ENCODE measurements at places on chromosomes 3 and 15.

DNA sequence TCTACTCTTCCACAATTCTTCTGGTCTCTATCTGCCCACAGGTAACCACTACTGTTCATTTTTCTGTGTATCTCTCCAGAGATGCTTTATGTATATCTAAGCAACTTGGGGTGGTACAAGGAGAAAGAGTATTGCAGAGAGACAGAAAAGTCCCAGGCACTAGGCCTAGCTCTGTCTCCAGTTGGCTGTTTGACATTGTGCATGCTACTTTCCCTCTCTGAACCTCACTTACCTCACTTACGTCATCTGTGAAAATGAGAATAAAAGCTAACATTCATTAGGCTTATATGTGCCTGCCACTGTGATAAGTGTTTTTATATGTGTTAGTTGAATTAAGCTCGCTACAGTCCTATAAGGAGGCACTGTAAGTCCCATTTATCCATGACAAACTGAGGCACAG is 76.7 kb upstream of the RNU6-1 start:
- DNase-seq: no peak

DNA sequence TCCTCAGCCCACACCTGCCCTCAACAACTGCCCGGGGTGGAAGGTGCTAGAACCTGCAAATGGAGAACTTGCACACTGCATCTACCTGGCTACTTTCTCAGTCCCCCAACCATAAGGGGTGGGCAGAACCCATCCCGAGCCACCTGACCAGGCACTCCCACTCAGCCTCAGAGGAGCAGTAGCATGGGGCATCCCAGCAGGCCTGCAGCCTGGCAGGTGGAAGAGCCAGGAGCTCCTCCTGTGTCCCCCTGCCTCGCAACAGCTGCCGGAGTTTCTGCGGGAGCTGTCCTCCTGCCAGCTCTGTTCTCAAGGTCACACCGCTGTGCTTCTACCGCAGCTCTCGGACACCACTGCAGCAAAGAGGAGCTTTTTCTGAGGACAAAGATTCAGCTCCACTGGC is 27.5 kb downstream of the RAB6B start:
- DNase-seq: no peak

DNA sequence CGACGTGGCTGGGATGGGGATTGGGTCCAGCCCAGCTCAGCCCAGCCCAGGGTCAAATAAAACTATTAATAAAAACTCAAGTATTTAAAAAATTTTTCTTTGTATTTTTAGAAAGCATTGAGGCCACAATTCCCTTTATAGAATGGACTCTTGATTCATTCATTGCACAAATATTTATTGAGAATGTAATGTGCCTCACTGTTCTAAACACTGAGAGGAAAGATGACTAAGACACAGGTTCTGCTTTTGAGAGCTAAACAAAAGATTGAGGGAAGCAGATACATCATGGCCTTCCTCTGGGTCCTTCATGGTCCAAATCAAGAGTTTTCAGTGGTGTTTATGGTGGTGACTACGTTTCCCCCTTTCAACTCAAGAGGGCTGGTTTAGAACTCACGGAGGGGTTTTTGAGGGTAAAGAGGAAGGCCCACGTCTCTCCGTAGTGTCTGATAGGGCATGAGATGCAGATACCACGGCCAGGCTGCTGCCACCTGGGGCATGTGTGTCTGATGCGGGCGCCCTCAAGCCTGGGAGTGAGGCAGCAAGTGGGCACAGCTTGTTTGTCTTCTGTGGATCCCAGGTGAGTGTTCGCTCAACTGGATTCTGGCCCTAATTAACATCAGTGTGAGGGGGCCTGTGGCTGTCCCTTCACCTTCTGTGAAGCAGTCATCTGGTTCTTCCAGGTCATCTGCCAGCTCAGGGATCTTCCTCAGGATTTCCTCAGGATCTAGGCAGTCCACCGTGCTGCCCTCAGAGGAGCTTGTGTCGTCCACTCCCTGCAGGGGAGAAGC is 73.5 kb upstream of the SCN5A start:
- no peak for DNase-seq

GRCh38 chr3:145902166-145902565 is 258.8 kb downstream of the PLOD2 start:
- DNase-seq: no peak

DNA sequence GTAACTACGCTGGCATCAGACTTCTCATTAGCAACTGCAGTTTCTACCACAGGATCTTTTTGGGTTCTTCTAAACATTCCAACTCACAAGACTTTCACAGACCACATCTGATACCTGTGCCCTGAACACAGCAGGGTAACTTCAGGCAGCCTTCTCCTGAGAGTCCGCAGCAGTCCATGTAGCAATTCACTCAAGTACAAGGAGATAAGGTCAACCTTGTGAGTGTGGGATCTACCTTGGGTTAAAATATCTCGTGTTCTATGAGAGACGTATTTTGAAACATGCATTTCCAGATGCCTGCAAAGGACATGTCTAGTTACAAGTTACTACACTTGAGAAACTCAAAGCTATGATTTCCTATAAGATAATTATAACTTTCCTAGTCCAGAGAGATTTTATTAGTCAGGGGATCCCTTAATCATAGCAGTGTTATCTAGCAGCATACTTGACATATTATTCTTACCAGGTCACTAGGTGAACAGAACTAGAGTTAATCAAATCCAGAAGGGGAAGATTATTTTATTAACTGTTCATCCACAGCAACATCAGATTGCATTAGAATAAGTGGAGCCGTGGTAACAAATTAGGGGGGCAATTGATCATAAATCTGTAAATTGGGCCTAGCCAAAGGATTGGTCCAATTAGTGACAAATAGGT is 66.4 kb downstream of the ASTE1 start:
- no peak for DNase-seq

DNA sequence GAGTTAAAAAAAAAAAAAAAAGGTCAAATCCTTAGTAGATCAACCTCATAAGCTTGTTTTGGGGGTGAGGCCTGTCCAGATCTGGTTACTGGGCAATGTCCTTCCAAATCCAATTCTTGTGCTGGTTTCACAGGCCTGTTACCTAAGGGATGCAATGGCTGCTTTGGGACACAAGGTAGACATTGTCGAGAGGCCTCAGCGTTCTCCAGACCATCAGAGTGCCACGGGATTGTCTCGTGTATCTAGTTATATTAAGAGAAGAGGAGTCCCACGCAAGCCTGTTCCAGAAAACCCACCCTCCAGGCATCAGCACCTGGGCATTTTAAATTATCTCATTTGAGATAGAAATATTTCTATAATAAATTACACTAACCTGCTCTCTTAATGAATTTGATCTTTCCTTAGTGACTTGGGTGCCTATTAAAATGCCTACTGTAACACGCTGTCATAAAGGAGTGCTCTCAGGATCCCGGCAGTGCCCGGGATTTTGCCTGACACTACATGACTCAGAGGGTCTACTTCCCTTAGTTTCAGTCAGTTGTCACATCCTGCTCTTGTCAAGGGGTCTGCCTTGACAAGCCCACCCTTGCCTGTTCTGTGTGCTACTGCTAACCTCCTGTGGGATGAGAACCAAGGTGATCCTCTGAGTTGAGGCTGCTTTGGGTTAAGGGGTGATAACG is 116.0 kb downstream of the LIPC start:
- no peak for DNase-seq

DNA sequence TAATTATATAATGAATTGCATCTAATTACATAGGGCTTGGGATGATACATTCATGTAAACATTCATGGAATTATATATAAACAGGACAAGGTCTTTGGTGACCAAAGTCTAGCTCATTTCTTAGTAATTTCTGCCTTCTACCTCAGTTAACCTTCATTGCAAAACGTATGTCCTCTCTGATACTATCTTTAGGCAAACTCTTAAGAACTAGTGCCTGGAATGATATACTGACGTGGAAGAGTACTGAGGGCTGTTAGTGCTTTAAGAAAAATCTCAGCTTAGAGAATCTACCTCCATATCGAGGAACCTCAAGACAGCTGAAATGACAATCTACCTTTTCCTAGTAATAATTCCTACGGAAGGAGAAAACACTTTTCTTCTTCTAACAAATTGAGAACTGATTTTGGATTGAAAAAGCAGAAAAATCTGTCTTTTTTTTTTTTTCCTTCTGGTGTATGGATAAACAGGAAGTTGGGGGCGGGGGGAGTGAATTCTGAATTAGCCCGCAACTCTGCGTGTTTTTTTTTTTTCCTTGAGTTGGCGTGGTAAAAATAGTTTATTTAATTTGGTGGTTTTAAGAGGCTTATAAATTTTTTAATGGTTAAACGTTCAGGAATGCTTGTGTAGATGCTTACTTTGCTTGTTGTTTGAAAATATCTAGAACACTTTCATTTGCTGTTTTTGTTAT is 43.2 kb downstream of the RARB start:
- DNase-seq: no peak

GRCh38 chr3:157981819-157982218 is 124.4 kb downstream of the SHOX2 start:
- DNase-seq: no peak

- no peak for DNase-seq
Observed at GRCh38 chr3:137325170-137325569, 367.4 kb downstream of the IL20RB start.

Data from stimulated activated naive CD4-positive, alpha-beta T cell (primary cell).